Hematopoietic multipotent progenitor cell treated with erythropoietin and hydrocortisone succinate and interleukin-3 and kit ligand, for 6 days (in vitro differentiated cells): ENCODE measurements at places on chromosomes 5 and 9.

GRCh38 chr9:112869917-112870316 lies 20.8 kb downstream of the SLC46A2 start:
- no peak for DNase-seq

GRCh38 chr9:114412048-114412683 lies 24.4 kb upstream of the AKNA start:
- no peak for DNase-seq

DNA sequence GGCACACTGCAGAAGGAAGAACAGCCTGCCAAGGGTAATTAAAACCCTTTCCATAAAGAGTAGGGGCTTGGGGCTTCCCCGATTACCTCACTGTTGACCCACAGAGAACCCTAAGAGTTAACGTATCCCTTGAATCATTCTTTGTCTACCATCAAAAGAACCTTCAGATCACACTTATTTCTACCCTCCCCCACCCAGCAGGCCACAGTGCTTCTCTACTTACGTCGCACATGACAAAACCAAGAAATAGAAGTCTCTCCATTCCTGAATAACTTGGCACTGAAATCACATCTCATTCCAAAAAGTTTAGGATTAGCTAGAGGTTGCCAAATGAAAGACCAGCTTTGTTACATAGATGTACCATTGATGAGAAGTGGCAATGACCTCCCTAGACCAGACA lies 268.7 kb upstream of the GAS1 start:
- no peak for DNase-seq

DNA sequence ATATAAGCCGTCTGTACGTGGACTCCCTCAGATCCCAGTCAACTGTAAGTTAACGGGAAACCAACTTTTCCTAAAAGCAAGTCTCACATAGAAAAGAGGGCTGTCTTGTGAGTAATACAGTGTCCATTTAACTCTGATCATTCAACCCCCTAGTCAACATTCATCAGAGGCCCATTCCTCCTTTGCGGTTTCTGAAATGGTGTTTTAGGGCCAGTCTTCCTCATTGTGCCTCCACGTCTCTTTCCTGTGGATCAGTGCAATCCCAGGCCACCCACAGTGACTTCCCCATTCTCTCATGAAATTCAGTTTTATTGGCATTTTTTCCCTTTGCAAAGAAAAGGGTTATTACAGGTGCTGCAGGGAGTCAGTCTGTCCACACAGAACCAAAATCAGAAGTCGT lies 261.8 kb downstream of the NR3C1 start:
- DNase-seq, result no peak

DNA sequence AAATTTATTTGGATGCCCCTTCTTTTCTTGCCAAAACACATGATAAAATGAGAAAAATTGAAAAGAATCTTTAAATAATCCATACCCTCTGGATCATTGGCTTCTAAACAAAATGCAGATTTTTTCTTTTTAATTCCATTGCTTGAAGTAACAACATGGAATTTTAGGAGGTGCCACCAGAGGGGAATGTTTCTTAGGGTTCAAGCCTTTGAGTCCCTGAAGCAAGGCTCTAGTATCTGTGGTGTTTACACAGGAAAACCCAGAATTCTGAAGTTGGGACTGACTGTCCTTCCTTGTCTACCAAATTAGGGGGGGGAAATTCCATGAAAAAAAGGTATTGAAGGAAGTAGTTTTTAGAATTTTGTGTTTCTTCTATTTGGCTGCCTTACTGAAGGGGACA lies 69.4 kb downstream of the LMNB1 start:
- DNase-seq, result peak; percentile 27

DNA sequence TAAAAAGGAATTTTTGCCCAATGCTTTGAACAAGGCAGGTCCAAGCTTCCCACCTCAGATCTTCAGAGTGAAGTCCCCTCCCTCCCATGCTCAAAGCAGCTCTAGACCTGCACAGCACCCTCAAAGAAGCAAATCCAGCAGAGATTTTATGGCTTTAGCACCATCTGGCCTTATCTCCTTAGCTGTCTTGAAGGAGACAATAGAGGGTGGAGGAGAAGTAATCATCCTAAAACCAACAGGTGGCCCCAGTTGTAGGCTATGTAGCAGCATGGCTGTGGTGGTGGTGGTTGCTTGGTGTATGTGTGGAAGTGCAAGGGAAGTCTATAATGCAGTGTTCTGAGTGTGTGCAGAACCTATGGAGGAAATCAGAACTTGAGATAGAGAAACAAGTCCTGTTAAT lies 140.1 kb downstream of the GRIA1 start:
- no peak for DNase-seq

- DNase-seq, result no peak
Measured at GRCh38 chr5:3002230-3002629, 250.8 kb upstream of the IRX2 start.

DNA sequence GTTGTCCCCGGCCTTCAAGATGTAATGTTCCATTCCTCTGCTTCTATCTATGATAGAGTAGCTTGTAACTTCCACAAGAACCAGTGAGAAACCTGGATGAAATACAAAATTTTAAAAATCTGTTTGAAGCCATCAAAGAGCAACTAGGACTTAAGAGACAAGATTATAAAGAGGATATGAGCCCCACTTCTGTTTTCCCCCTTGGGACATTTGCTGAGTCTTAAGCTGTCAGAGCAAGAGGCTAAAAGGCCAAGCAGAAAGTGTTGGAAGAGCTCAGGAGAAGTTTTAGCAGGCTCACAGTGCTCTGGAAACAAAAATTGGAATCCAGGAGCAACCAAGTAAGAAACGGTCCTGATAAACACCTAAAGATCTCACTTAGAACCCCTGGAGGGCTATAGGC lies 76.1 kb downstream of the ADRB2 start:
- DNase-seq, result no peak

GRCh38 chr5:72658161-72658560 lies 151.0 kb upstream of the ZNF366 start:
- DNase-seq, result no peak

DNA sequence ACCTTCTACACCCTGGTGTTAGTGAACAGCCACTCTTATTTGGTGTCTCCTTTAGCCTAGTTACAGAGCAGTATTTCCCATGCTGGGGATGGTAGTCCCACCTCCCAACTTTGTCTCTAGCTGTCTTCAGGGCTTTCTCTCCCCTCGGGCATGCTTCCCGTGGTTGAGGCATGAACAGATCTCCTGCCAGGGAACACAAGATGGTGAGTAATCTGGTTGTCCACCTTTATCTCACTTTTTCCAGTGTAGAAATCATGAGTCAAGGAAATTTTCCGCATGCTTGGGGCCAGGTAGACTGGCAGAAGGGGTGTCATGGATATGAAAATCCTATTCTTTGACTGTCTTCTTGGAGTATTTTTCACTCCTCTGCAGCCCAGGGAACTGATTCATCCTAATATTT lies 532.9 kb downstream of the ANXA1 start:
- DNase-seq, result no peak

- no peak for DNase-seq
Measured at GRCh38 chr5:459562-460272, 16.7 kb downstream of the EXOC3 start.

DNA sequence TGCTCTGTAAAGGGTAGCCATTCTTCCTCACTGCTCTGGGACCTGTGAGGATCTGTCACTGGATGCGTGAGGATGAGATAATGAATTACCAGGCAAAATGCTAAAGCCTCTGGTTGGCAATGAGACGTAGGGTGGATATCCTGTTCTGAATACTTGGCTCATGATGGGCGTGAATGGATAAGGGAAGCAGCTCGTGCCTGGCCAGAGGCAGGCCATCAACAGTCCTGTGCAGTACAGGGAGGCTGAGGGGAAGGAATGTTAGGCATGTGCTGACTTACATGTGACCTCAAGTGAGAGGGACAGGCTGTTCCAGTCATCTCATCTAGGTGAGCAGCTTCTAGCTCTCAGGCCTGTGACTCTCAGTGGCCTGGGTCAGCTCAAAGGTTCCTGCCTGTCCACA lies 172.8 kb downstream of the CARTPT start:
- no peak for DNase-seq

GRCh38 chr9:95272830-95273229 lies 44.7 kb downstream of the FANCC start:
- DNase-seq, result no peak

DNA sequence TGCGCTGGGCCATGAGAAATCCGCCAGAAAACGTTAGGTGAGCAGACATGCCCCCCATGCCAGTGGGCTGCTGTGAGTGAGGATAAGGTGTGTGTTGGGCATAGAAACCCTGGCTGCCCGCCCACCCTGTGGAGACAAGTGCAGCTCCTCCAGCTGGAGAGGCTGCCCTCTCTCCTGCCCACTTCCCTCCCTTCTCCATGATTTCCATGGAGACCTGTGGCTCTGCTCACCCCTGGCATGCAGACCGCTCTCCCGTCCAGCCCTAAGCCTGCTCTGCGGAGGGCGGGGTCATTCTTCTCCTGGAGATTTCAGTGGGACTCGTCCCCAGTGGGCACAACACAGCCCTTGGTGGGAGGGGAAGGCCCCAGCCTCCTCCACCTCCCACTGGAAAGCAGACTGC lies 133.0 kb upstream of the FAM120A start:
- DNase-seq, result no peak

DNA sequence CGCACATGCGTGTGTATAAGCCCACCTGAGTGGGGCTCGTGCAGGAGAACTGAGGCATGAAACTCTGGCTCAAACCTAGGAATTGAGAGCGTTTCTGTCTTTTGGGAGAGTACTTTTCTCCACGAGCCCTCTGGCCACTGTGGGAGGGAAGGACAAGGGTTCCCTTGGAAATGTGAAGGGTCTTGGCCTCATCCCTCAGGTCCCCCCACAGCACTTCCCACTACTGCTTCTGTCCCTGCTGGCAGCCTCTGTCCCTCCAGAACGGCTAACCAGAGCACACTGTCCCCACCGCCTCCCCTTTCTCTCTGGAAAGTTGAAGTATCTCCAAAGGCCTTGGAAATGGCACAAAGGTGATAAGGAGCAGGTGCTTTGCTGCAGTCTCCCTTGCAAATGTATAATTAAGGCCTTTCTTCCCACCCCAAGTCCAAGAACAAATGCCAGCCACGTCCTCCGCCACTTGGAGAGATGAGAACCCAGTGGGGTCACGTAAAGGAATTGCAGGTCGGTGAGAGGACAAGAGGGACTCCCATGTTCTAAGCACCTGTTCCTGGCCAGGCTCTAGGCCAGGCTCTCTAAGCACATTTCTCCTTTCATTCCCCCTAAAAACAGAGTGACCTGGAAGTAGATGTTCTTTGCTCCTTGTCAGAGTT lies 107.9 kb upstream of the LMX1B start:
- DNase-seq, result no peak

GRCh38 chr5:136030956-136031611 lies 2.3 kb downstream of the TGFBI start:
- no peak for DNase-seq

DNA sequence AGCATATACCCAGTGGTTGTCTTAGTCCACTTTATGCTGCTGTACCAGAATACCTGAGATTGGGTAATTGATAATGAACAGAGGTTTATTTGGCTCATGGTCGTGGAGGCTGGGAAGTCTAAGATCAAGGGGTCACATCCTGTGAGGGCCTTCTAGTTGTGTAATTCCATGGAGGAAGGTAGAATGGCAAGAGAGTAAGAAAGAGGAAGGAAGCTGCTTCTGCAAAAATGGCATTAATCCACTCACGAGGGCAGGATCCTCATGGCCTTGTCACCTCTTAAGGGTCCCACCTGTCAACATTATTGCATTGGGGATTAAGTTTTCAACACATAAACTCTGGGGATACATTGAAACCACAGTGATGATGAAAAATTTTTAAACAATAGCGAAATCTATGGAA lies 17.0 kb downstream of the BTNL8 start:
- DNase-seq, result no peak

DNA sequence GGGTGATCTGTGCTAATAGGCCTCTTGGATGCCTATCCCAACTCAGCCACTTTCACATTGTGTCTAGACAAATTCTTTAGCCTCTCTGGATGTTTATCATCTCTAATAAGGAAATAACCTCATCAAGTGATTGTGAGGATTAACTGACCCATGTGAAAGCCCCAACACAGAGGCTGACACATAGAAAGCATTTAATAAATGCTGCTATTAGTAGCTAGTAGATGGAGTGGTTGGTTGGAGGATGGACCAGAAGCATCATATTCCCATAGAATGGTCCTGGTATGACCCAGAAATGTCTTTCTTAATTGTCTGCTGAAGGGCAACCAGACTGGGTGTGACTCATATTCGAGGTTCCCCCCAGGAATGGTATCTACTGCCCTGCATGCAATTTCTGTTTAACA lies 124.4 kb downstream of the PIK3R1 start:
- no peak for DNase-seq
